ENCODE measurements at places on chromosomes 6 and 20.

GRCh38 chr6:87319271-87319987 is 3.0 kb upstream of the SMIM8 start:
- peak; percentile 5 for DNase-seq

DNA sequence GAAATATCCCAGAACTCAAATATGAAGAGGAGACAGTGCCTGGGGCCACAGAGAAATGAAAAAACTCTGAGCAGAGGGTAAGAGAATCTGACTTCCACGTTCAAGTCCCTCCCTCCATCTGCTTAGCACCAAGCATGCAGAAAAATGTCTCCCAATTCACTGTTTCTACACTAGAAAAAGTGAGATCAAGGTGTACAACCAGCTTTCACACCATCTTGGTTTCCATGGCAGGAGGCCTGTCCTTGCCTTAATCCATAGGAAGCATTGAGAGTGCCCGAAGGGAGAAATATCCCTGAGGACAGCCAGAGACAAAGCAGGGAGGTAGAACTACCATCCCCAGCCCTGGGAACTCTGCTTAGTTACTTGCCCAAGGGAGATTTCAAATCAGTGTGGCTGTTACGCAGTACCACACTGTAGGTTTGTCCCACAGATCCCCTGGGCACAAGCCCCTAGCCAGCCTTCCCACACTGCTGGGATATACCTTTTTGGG is 82.9 kb downstream of the SCML4 start:
- DNase-seq, result no peak

DNA sequence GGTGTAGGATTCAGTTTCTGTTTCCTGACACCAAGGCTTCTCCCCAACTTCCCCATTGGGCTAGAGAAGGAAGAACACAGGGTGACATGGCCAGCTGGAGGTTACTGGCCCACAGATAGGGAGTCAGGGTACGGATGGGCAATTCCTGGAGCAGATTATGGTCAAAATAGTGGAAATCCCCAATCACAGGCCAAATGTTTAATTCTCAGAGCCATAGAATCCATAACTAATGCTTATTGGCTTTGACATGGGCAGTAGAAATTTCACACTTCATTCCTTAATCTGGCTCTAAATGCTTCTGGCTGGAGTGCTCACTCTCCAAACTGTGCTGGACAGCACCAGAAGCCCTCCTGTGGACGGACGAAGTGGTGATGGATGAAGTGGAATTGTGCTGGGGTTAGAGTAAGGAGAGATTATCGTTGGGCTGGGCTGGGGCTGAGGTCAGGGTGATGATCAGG is 887 bp downstream of the SIGLEC1 start:
- DNase-seq, result no peak

DNA sequence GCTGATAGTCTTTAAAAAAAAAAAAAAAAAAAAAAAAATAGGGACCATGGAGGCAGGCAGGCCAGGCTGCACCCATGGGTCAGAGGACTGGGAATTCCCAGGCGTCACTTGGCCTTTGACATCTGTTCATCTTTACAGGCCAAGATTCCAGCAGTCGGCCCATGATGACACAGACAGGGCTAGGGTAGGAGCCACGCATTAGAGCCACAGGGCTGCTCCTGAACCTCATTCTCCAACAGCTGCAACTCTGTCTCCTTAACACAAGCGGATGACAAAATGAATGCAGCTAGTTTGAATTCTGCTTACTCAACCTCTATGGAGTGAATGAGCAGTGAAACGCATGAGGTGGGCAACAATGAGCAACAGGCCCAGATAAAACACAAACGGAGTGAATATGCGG is 126.4 kb downstream of the LY86 start:
- no peak for DNase-seq

DNA sequence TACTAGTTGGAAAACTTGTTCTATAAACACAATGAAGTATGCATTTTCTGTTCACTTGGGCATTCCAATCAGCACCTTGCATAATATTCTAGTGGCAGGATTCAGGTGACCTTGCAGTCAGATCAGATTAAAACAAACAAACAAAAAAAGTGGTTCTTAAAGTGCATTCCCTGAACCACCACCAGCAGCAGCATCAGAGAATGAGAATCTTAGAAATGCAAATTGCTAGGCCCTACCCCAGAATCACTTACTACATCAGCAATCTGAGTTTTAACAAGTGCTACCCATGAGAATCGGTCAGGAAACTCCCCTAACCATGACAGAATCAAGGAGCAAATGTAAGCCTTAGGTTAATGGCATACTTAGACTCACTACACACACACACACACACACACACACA is 41.7 kb downstream of the SNAP25 start:
- no peak for DNase-seq
